ENCODE measurements at places on chromosomes 3 and 15.

- DNase-seq: no peak
Measured at GRCh38 chr15:88476635-88477060, 9.1 kb downstream of the MRPS11 start.

GRCh38 chr3:100155128-100155527 is 40.8 kb upstream of the FILIP1L start:
- no peak for DNase-seq

DNA sequence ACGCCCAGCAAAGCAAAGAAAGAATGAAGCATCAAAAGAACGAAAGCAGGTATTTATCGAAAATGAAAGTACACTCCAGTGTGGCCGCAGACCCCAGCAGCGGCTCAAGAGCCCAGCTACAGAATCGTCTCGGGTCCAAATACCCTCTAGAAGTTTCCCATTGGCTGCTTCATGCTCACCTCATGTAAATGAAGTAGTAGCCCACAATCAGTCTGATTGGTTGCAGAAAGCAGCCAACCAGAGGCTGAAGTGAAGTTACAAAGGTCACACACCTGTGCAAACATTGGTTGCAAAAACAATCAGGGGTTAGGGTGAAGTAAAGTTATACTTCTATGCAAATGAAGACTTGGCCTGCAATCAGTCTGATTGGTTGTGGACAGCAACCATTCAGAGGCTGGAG is 32.0 kb downstream of the SV2B start:
- no peak for DNase-seq

- DNase-seq: no peak
Measured at GRCh38 chr15:86876387-86876944, 796.8 kb downstream of the AGBL1 start.

- peak; percentile 9 for DNase-seq
Measured at GRCh38 chr15:93047621-93048425, 41.2 kb downstream of the RGMA start.

- no peak for DNase-seq
Measured at GRCh38 chr3:36172699-36173098, 207.6 kb upstream of the STAC start.

GRCh38 chr15:63860155-63860554 is 26.4 kb upstream of the HERC1 start:
- no peak for DNase-seq

DNA sequence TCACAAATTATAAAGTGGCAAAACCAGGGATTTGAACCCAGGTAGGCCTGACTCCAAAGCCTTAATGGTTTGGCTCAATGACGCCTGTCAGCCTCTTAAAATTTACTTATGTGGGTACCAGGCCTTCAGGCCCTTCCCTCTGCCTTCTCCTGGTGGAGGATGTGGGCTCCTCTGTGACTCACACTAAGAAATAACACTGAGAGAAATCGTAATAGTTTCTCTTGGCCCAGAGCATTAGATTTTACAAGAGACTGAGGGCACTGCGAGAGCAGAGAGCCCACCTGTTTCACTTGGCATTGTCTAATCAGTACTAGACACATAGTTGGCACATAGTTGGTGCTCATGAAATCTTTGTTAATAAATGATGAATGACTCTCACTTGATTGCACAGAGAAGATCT is 505.2 kb downstream of the SHQ1 start:
- DNase-seq: no peak

- no peak for DNase-seq
Measured at GRCh38 chr15:89483079-89483478, 13.3 kb downstream of the RHCG start.

- no peak for DNase-seq
Measured at GRCh38 chr3:196444500-196444894, 12.3 kb upstream of the UBXN7 start.

- DNase-seq: no peak
Measured at GRCh38 chr3:169760479-169760878, 4.4 kb downstream of the TERC start.

- DNase-seq: no peak
Measured at GRCh38 chr15:45347033-45347432, 31.3 kb downstream of the GATM start.

- DNase-seq: no peak
Measured at GRCh38 chr3:27504749-27505148, 20.6 kb upstream of the SLC4A7 start.

DNA sequence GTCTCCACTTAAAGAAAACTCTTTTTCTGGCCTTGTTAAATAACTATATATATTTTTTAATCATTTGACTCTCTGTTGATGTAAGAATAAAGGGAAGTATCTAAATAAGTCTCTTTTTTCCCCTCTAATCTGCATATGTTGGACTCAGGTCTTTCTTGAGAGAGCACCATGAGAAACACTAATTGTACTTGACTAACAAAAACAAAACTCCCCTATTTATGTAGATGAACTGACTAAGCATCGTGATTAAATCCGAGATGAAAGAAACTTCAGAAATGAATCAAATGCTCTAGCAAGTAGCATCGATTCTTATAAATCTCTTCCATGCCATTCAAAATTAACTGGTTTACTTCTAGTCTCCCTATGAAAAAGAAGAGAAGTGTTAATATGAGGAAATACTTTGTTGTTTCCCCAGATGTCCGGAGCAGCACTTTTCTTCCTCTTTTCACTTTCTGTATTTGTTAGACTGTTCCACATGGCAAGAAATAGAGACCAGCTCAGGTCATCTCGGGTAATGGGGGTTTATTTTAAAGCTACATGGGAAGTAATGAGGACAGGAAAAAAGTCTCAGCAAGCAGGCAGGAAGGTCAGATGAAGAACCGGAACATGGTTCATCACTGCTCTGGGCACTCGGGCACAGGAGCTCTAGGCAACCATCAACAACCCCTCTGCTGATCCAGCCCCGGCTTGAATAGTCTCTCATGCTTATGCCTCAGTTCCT is 288.3 kb downstream of the CNTN6 start:
- DNase-seq: no peak

DNA sequence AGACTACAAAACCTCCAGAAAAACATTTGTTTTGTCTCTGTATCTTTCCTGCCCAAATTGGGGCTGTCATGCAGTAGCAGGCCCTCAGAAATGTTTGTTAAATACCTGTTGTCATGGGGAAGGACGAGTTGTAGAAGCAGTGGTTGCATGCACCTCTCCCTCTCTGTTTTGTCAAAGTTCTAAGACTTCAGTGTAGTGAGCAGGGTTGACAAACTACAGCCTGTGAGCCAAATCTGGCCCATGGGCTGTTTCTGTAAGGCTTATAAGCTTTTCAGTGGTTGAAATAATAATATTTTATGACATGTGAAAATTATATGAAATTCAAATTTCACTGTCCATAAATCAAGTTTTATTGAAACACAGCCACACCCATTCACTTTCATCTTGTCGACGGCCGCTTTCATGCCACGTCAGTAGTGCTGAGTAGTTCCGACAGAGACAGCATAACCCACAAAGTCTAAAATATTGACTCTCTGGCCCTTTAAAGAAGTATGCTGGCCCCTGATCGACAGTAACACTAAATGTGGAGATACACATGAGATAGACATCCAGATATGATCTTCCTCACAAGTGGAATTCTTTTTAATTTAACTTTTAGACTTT is 102.9 kb downstream of the PDZRN3 start:
- DNase-seq: no peak

DNA sequence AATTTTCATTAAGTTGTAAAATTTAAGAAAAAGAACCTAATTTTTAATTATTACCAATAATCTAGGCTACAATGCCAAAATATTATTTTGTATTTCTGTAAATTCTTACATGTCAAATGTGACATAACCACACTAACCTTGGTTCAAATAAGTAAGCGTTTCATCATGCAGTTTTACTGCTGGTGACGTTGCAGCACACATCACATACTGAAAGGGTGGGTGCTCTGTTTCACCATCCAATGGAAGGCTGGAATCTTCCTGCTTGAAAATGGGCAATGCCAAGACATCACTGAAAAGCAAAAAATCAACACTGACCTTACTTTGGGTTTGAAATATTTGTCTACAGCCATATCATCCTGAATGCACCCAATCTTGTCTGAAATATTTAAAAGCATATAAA is 14.8 kb downstream of the UBP1 start:
- no peak for DNase-seq

DNA sequence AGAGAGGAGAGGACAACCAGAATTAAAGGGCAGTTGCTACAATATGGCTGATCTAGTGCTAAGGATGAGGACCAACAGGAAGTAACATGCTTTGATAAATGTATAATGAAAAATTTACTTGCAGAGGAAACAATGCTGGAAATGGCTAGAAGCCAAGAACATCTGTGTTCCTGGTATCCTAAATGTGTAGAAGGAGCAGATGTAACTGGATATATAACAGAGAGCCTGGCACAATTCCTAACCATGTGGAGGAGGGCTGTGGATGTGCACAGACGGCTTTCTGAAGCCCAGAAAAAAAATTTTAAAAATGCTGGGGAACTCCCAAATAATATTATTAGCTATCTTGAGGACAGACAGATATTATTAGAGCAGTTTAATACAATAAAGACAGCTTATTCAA is 159.4 kb upstream of the GBE1 start:
- DNase-seq: no peak

- no peak for DNase-seq
Measured at GRCh38 chr15:39327005-39327730, 253.7 kb upstream of the THBS1 start.

DNA sequence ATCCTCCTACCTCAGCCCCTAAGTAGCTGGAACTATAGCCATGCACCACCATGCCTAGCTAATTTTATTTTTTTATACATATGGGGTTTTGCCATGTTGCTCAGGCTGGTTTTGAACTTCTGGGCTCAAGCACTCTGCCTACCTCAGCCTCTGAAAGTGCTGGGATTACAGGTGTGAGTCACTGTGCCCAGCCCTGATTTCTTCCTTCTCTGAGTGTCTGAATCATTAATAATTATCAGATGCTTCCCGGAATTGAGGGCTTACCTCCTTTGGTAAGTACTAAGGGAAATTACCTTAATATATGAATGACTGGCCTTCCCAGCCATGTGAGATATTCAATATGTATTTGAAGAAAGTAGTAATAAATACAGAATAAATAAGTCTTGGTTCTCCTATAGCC is 7.2 kb downstream of the CLPX start:
- no peak for DNase-seq

- DNase-seq: no peak
Measured at GRCh38 chr15:80744826-80745225, 34.3 kb upstream of the CEMIP start.

DNA sequence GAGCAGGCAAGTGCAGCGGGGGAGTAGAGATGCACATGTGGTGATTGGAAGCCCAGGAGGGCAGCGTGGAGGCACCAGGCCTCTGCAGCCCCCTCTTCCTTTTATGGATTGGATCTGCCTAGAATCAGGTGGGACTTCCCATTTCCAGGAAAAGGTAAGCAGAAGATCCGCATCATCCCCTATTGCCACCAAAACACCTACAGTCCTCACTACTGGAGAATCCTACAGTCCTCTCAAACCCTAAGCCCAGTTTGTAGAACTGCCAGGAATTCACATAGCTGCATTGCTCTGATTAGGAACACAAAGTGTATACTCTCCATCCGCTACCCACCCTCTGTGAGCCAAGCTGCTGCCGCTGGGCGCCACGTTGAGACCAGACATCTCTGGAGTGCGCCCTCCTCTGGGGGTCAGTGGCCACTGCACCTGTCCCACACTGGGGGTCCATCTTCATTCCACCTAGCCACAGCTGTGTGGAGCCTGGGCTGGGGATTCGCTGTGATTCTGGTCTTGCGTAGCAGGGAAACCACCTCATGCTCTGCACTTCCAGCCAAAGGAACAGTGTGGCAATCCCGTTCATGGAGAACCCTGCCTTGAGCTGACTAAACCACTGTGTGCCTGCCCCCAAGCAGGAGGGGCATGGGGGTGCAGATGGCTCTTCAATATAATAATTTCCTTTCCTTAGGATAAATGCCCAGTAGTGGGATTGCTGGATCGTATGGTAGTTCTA is 88.9 kb upstream of the PTX3 start:
- DNase-seq: no peak

- no peak for DNase-seq
Measured at GRCh38 chr3:69178838-69179739, 56.7 kb upstream of the LMOD3 start.

DNA sequence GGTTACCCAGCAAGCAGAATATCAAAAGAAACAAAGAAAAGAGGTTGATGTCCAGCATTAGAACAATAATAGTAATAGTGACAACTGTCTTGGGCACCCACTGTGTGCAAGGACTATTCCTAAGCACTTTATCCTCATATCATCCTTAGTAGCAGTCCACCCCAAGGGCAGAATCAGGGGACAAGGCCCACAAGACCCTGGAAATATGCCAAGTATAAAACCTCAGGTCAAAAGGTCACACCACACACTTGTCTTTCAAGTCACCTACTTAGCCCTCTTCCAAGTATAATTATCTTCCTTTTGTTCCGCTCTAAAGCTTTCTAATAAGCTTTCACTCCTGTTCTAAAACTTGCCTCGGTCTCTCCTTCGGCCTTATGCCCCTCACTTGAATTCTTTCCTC is 124.0 kb upstream of the STT3B start:
- no peak for DNase-seq

- no peak for DNase-seq
Measured at GRCh38 chr3:64104691-64105111, 81.4 kb upstream of the PSMD6 start.

- no peak for DNase-seq
Measured at GRCh38 chr3:31102196-31102879, 207.9 kb upstream of the GADL1 start.

DNA sequence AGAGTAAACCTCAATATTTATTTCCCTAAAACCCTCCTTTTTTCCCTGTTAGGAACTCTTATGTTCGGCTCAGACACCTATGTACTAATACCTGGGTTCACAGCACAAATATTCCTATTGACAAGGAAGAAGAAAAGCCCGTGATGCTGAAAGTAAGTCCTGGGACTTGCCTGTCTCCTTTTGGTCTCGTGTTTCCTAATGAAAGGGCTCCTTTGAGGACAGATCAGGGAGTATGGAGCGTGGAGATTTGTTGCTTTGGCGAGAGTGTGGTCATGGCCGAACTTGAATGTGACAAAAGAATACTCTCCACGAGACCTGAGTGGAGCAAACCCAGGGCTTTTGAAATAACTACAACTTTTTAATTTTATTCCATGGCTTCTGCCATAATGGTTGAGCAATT is 167.8 kb downstream of the ITPR1 start:
- DNase-seq: no peak

GRCh38 chr15:56978898-56979662 is 60.6 kb downstream of the TCF12 start:
- no peak for DNase-seq

- no peak for DNase-seq
Measured at GRCh38 chr3:57918123-57918837, 89.9 kb upstream of the FLNB start.

- DNase-seq: no peak
Measured at GRCh38 chr15:98904544-98904943, 103.0 kb downstream of the PGPEP1L start.
